ENCODE measurements at places on chromosomes 16 and 17. TPM values are rescaled to one million over a fixed set of nuclear protein-coding genes. Genes with fewer than 3 reads are reported as not detected.

Gene ST6GALNAC2
- total RNA-seq: 21.0 TPM

Gene LDHD
- 55.3 TPM for total RNA-seq

Gene CD300E
- total RNA-seq: 0.45 TPM

Gene CDC6
- total RNA-seq: 10.3 TPM

Gene TOM1L1
- 81.3 TPM for total RNA-seq

Gene ABHD15
- 14.8 TPM for total RNA-seq

Data from prostate gland (tissue), 2 donors.